ENCODE measurements at places on chromosomes 6 and 20.

DNA sequence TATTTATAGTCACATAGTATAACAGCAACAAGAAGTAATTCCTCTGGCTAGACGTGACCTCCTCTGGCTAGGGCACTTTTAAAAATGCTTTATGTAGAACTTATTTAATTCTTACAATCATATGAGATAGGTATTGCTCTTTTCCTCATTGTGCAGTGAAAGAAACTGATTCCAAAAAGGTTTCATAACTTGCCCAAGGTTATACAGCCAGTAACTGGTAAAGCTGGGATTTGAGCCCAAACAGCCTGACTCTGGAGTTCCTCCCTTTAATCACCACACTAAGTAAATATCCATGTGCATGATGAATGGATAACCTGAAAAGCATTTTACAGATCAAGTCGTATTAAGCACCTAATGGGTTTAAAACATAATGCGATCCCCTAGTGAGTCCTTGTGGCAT, 214.6 kb downstream of the PRL start:
- no peak for DNase-seq

DNA sequence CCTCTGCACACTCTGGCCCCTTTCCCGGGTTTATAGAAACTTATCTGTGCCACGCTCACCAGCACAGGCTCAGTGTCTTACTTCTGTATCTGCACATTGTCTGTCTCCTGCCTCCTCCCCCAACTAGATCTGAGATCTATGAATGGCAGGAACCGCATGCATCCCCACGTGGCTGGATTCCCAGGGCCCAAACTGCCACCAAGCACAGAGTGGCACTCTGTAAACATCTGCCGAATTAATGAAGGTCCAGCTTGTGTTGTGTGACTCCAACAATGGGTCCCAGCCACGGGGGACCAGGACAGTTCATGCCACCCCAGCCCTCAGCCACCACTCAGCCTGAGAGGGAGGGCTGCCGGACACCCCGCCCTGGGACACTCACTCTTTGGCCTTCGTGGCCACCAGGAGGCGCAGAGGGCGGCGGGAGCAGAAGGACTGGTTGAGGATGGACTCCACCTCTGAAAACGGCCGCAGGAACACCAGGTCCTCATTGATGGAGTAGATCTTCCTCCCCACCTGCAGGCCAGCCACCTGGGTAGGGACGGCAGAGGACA, 171.1 kb downstream of the PREX1 start:
- DNase-seq = no peak

- DNase-seq = no peak
Observed at GRCh38 chr20:44054849-44055248, 132.1 kb downstream of the JPH2 start.

DNA sequence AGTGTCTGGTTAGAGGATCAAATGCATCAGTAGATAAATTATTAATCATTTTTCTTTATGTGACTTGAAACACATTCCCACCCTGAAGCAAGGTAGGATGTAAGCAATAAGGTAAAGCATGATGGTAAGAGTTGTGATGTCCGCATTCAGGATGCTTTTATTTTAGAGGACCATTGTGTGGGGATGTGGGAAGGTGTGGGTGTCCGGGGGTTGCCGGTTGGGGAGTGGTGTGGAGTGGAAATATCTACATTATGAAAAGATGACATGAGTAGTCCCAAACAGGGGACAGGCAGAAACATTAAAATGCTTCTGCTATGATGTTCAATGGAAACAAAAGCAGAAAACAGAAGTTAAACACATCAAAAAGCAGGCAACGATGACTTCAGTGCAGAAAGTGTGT, 215.4 kb downstream of the HIVEP2 start:
- no peak for DNase-seq

GRCh38 chr6:119818876-119819275, 469.3 kb upstream of the MAN1A1 start:
- no peak for DNase-seq

DNA sequence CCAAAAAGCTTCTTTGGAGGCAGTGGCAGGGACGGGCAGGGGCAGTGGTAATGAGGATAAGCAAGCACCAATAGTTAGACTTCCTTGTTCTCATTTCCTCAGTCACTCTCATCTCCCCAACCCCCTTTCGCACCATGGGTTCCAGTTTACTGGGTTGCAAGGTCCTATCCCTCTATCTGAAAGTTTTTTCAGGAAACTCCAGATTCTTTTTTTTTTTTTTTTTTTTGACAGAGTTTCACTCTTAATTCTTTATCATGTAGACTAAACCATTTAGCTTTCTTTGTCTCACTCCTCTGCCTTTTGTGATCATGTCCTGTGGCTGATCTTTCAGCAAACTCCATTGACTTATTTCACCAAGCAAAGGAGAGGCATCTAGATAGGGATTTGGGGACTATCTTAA, 51.4 kb upstream of the GMDS start:
- DNase-seq = no peak

DNA sequence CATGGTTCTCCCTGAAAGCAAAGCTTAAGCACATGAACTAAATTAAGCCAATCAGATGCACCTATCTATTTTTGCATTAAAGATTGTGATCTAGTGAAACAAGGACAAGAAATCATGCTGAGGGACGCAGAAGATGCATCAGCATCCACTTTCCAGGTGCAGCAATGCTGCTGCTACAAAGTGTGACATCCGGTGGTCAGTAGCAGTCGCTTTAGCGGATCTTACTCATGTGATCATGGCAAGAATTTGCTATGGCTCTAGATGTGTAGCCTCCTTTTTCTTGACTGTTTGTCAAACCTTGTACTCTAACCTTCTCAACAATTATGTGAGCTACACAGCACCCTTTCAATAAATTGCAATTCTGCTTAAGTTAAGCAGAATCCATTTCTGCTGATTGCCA, 126.8 kb upstream of the SMLR1 start:
- DNase-seq = no peak

- no peak for DNase-seq
Observed at GRCh38 chr6:40512340-40512739, 74.8 kb downstream of the LRFN2 start.

DNA sequence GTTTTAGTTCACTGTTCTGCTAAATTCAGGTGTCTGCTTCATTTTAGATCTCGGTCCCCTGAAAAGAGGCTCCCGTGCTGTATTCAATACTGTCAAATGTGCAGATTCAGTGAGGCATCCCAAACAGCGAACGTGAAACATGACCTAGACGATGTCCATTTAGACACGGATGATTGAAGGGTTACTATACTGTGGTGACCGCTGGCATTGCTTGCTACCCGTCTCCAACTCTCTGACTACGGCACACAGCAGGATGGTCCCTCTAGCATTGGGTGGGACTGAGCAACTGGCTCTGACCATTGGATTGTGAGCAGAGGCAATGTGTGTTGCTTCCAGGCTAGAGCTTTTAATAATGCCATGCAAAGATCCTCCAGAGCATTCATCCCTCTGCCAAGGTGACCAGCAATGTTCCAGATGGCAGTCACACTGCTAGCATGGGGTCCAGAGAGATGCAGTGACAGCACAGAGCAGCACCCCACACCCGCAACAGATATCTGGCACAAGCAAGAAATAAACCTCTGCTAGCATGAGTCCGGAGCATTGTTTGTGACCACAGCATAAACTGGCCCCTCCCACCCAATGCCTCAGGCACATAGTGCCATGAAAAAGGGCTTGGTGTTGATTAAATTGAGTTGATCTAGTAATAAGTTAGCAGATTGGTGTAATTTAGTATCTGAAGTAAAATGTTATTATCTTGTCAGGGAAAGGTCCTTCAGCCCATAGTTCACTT, 9.0 kb downstream of the METTL24 start:
- no peak for DNase-seq

GRCh38 chr6:113595911-113596376, 261.2 kb upstream of the MARCKS start:
- no peak for DNase-seq

GRCh38 chr20:10077081-10077471, 42.3 kb downstream of the ANKEF1 start:
- DNase-seq = no peak

DNA sequence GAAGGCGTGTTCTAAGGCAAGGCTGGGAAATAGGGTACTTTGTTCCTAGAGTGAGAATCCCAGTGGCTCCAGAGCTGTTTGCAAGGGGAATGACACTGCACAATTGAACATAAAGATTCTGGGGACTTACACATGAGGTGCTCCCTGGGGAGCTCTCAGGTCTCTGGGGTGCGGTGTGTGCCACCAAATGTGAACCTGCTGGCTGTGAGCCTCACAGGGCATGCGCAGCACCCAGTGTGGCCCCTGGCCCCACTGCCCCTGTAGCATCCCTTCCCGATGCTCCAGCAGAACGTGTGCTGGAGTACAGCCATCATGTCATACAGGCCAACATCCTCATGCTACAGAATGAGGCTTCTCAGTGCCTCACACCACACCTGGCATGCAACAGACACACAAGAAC, 68.2 kb downstream of the TOX2 start:
- DNase-seq = no peak

DNA sequence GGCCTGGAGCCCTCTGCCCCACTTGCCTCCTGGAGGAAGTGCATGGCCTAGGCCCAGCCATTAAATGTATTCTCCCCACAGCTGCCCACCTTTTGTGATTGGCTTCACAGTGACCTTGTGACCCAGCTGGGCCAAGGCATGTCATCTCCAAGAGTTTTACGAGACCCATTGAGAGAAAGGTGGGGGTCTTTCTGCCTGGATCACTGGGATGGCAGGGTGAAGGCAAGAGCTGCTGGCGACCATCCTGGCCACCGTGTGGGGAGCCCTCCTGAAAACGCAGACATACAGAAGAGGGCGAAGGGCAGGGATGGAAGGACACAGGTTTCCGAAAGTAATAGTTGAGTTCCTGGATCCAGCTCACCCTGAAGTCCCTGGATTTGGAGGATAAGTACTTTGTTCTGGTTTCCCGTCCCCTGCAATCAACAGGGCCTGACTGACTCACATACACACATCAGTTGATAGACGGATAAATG, 12.3 kb upstream of the SPO11 start:
- no peak for DNase-seq

GRCh38 chr6:153947808-153948447, 91.1 kb upstream of the OPRM1 start:
- no peak for DNase-seq
